ENCODE measurements at places on chromosomes 5 and 9.

DNA sequence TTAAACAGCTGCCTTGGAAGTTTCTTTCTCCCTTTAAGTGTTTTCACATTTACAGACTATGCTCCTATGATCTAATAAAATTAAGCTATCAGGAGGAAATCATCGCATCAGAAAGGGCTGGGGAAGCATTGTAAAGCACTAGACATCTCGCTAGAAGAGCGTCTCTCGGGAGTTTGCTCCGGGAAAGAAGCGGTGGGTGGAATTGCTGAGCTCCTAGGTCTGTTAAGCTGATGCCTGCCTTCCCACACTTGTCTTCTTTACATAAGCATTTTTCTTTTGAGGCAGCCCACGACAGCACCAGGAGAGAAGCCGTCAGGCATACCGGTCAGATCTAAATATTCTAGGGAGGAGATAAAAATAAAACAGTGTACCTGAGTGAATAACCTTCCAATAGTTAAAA lies 541.7 kb upstream of the TUSC1 start:
- DNase-seq: no peak

- no peak for DNase-seq
Measured at GRCh38 chr5:56532466-56532865, 282.9 kb upstream of the MAP3K1 start.

GRCh38 chr5:174056064-174056847 lies 10.8 kb downstream of the NSG2 start:
- DNase-seq: no peak

GRCh38 chr5:143920772-143921171 lies 108.8 kb downstream of the HMHB1 start:
- no peak for DNase-seq

GRCh38 chr9:36029765-36030528 lies 6.8 kb upstream of the RECK start:
- no peak for DNase-seq

GRCh38 chr5:43024217-43024616 lies 15.9 kb downstream of the ANXA2R start:
- no peak for DNase-seq

- no peak for DNase-seq
Measured at GRCh38 chr9:105307591-105308130, 63.2 kb downstream of the SLC44A1 start.

Data from stimulated activated CD4-positive, alpha-beta T cell treated with anti-CD3 and anti-CD28 coated beads, Interleukin-1b, Interleukin-23, amount 100 ng/mL, for 1 hour (primary cell).